T-helper 17 cell (primary cell): ENCODE measurements at places on chromosomes 11 and 22.

GRCh38 chr11:77819921-77820564 is 479 bp downstream of the RSF1 start:
- peak; percentile 24 for DNase-seq

DNA sequence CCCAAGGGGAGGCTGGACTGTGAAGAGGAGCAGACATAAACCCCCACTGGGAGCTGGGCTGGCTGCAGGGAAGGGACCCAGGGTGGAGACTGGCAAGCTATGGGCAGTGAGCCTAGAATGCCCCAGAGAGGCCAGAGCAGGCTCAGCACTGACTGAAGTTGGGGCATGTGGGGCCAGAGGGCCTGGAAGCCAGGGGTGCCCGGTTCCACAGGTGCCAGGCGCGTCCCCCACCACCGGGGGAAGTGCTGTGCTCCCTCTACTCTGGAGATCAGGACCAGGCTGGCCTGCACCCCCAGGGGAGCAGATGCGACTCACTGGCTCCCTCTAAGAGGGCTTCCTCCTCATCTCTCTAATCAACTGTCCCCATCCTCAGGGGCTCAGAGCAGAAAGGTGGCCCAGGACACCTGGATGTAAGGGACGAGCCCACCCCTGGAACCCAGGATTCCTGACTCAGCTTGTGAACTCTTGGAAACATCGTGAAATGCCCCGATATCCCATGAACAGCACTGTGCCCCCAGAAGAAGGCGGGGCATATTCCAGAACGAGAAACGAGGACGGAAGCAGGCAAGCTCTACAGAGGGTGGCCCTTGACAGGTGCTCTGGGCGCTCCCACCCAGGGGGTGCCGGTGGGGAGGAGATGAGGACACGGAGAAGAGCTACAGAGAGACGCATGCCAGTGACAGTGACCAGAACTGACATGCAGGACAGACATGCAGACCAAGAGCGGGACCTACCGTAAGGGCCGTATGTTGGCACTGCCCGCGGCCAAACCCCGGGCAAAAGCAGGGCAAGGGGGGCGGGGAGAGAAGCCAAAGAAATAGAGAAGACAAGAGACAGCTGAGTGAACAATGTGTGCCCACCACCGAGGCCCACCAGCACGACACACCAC is 20.4 kb downstream of the MAFF start:
- DNase-seq = no peak

- DNase-seq = no peak
Observed at GRCh38 chr22:29512031-29512430, 32.0 kb downstream of the NEFH start.

GRCh38 chr22:41501209-41501608 is 32.3 kb downstream of the ACO2 start:
- DNase-seq = no peak
